ENCODE measurements at places on chromosomes 7 and 10.

GRCh38 chr7:83362871-83363550, 200.3 kb upstream of the PCLO start:
- DNase-seq = no peak

GRCh38 chr7:96189129-96189820, 132.6 kb downstream of the SLC25A13 start:
- DNase-seq = no peak

DNA sequence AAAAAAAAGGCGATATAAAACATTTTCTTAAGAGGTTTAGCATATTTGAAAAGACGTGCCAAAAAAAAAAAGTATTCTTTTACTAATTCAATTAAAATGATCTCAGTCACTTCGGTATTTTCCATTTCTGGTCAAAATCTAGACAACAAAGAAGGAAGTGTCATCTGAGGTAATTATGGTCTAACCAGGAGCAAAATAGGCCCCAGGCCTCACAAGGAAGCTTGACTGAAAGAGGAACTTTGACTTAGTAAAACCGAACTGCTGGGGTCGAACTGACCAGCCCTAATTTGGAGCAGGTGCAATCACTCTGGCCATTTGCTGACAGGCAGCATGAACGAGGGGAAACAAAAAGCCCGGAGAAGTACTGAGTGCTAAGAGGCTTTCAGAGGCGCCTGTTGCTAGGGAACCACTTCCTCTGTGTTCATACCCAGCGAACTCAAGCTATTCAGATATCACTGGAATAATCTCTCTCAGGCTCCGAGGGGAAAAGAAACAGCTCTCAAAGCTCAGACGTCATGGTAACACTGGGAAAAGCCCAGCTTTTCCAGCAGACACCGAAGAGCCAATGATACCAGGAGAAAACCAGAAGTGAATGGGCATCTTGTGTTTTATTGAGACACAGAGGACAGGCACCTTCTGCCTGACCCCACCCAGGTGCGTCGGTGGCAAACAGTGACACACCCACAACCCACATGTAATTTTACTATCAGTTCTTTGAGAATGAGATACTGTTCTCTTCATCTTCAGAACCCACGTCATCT, 126.5 kb downstream of the FAM107B start:
- DNase-seq = no peak

GRCh38 chr10:61097026-61097425, 153.0 kb upstream of the RHOBTB1 start:
- DNase-seq = no peak

DNA sequence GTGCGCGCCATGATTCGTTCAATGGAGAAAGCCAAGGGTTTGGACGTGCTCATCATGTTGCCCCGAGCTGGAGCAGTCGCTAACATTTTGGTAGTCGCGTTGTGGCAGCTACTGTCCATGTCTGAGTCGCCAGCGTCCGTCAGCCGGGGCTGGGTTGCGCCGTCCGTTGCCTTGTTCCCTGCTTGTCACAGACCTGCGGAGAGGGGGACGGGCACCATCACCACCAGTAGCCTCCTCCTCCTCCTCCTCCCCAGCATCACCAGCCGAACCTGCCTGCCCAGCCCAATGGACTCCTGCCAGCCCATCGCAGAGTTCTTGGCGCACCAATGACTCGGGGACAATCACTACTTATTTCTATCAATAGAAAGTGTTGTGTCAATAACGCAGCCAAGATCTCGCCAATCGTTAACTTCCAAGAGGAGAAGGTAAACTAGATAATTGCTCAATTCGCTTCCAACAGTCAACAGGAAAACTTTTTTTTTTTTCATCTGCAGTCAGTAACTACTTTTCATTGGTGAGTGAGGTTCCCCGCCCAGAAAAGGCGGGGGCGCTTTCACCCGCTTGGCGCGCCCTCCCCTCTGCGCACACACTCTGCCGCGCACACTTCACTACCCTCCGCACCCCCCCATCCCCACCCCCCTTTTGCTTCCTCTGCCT, at the start of gene FEZF1:
Gene FEZF1, minus strand, starts transcription at position 432 of the 657 bp plus-strand sequence. Its CDS starts 313 bp downstream, at position 119.
- no peak for DNase-seq

GRCh38 chr10:34323192-34323591, 491.9 kb downstream of the PARD3 start:
- no peak for DNase-seq

DNA sequence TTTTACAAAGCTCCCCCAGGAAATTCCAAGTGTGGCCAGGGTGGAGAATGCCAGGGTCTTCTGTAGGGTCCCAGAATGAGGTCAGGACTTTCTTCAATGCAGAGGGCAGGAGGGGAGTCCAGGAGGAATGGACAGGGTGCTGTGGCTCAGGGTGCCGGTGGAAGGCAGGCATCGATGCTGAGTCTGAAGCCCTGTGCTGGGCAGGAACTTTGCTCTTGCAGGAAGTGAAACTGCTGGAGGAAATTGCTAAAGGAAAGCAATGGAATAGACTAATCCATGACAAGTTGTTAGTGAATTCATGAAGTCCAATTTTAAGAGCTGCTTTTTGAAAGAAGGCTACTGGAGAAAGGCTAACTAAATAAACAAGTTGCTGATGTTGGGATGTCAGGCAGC, 14.8 kb downstream of the PTPRE start:
- DNase-seq = no peak

DNA sequence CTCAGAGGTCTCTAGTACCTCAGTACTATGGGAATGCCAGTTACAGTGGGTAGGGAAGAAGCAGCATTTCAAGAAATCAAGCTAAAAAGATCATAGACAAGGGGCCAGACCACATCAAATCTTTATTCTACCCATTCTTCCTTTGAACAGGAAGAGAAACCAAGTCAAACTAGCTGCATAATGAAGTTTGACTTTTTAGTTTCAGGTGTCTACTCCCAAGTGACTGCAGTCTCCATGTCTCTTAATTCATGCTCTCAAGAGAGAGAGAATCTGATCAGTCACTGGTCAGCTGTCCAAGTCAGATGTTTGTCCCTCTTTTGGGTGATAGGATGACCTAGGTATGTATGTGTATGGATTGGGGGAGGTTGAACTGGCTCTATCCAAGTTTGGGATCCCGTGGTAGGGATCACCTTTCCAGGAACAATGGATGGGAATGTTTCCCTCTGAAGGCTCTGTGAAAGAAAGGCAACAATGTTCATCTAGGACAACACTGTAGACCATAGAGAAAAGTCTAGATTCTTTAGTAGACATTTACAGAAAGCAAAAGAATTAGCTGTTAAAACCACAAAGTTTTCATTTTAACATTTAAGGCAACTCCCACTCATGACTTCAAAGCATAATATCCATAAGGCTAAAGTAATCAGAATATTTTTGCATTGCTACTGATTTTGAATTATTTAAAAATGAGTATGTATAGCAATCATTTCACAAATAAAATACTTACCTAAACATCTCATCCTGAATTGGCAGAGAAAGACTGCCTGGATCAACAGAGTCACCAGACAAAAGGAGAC, 30.1 kb upstream of the PRTFDC1 start:
- no peak for DNase-seq

Measured in esophagus muscularis mucosa (tissue), 4 donors.